ENCODE measurements at places on chromosomes 3 and 15. TPM values are rescaled to one million over a fixed set of nuclear protein-coding genes. Genes with fewer than 3 reads are reported as not detected.

Gene NEO1
- 0.54 TPM for polyA plus RNA-seq

Gene SAMMSON
- not detected for polyA plus RNA-seq

DNA sequence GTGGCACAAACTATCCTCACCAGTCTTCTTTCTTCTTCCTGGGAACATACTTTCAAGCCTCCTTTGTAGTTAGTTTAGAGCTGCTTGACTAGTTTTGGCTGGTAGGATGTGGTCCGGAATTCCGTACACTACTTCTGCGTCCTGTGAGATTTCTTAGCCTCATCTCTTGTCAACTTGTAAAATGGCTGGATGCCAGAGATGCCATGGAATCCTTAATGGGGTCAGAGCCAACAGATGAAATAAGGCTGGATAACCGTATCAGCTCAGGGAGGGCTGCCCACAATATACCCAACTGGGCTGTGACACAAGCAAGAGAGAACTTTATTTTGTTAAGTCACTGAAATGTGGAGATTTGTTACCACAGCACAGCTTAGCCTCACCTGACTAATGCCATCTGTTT, 466.9 kb upstream of the MDFIC2 start:
- no peaks in the 10 kb centered on the region for H3K4me1 ChIP-seq
- H3K36me3 ChIP-seq: no peaks in the 10 kb centered on the region
- H3K4me3 ChIP-seq: no peak overlapping the region
- no peak for DNase-seq
- H3K27ac ChIP-seq: no peak overlapping the region
- no peaks in the 10 kb centered on the region for H3K27me3 ChIP-seq

- no peak overlapping the region for H3K4me3 ChIP-seq
- no peaks in the 10 kb centered on the region for H3K27me3 ChIP-seq
- 0 out of 2 replicates have a peak, but pooled peaks cover 1% of the 10 kb centered on the region for H3K36me3 ChIP-seq
- no peak for DNase-seq
- no peaks in the 10 kb centered on the region for H3K4me1 ChIP-seq
Observed at GRCh38 chr3:114365909-114366308, 72.1 kb downstream of the TIGIT start.

Gene CAMP
- 3.9 TPM for polyA plus RNA-seq

Gene TGM5
- 7.3 TPM for polyA plus RNA-seq

Measured in GM12878 (cell line).